ENCODE measurements at places on chromosomes 16 and 17.

- no peak for DNase-seq
Observed at GRCh38 chr17:61209525-61209924, 190.1 kb upstream of the TBX2 start.

DNA sequence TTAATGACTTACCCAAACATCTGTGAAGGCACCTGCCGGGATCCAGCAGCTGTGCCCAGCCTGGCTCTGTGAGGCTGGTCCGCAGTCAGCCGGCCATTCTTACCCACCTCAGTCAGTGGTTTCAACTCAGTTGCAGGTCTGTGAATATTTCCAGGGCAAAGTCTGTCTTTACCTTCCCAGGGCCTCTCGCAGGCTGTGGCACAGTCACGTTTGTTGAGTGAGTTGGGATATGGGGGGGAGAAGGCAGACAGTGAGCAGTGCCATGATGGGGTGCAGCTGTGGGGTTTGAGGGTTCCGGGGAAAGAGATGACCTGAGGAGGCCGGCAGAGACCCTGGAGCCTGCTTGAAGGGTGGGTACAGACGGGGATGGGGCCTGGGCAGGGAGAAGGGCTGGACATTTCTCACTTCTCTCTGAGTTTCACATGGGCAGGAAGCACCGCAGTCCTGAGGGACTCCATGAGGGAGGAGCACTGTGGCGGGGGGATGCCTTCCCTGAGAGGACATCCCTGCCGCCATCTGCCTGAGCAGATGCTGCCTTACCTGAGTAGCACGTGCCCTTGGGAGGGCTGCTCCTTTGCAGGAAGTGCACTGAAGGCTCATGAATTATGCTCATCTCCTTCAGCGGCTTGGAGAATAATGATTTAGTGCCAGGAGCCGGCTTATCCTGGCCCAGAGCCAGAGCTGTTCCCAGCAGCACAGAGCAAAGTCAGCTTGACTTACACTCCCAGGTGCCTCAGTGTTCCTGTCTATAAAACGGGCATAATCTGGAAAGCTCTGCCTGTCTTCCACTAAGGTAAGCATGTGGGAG lies 48.1 kb downstream of the KSR1 start:
- DNase-seq, result no peak

GRCh38 chr16:46937536-46937935 lies 35.9 kb downstream of the DNAJA2 start:
- no peak for DNase-seq

GRCh38 chr17:69961501-69962145 lies 113.4 kb upstream of the KCNJ16 start:
- DNase-seq, result no peak

GRCh38 chr16:10343124-10343760 lies 42.6 kb upstream of the ATF7IP2 start:
- no peak for DNase-seq

- peak; percentile 84 for DNase-seq
Observed at GRCh38 chr16:3879887-3880564, 487 bp downstream of the CREBBP start.

GRCh38 chr17:78418326-78419026 lies 40.0 kb downstream of the PGS1 start:
- no peak for DNase-seq

DNA sequence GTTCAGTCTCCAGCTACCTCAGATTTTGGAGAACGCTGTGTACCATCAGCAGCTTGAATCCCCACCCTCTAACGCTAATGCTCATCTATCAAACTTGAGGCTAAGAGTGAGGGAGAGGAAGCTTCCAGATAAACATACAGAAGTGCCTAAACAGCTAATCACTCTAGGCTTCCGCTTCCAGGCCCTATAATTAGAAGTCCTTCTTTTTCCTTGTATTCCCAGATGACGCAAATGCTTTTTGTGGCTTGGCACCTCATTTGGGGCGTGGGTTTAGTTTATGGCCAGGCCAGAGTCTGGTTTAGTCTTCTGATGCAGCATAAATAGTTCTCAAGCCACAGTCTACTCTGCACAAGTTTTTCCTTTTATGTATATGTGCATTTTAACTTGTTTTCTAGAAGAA lies 263.4 kb downstream of the BCAS3 start:
- peak; percentile 54 for DNase-seq

DNA sequence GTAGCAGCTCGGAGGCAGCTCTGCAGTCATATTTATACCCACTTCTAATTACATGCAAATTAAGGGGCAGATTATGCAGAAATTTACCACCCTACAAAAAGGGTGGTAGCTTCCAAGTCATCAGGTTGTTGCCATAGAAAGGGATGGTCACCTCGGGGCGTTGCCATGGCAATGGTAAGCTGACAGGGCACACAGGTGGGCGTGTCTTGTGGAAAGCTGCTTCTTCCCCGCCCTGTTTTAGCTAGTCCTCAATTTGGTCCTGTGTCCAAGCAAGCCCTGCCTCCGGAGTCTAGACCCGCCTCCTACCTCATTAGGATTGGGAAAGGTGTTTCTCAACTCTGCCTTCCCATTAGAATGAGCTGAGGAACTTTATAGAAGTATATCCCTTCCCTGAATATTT lies 98.7 kb downstream of the HS3ST2 start:
- no peak for DNase-seq

DNA sequence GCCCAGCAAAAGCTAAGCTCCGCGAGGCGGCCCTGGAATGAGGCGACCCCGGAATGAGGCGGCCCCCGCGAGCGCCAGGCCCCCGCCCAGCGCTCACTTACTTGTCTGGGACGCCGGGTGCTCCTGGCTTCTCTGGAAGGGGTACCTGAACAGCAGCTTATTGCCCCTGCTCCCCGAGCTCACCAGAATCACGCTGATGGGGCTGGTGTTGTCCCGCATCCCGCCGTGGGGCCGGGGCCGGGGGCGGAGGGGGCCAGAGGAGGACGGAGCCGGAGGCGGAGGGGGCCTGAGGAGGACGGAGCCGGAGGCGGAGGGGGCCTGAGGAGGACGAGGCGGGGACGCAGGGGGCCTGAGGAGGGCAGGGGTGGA lies 440 bp downstream of the NPRL3 start:
- peak; percentile 22 for DNase-seq

- DNase-seq, result no peak
Observed at GRCh38 chr16:86994651-86995171, 322.5 kb downstream of the C16orf95 start.

DNA sequence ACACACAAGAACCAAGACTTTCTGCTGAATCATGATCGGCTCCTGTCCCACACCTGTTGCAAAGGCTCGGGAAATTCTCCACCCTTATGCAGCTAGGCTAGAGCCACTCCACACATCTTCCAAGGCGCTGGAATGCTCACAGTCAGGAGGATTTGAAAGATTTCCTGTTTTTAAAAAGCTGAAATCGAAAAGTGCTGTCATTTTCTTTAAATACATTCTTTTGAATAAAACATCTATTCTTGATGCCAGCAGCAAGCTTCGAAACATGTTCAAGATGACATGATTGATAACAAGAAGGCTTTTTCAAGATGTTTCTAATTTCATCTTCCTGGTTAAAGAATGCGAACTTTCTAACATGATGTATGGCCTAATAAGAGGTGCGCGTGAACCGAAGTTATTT lies 219.7 kb upstream of the CDH5 start:
- DNase-seq, result no peak

DNA sequence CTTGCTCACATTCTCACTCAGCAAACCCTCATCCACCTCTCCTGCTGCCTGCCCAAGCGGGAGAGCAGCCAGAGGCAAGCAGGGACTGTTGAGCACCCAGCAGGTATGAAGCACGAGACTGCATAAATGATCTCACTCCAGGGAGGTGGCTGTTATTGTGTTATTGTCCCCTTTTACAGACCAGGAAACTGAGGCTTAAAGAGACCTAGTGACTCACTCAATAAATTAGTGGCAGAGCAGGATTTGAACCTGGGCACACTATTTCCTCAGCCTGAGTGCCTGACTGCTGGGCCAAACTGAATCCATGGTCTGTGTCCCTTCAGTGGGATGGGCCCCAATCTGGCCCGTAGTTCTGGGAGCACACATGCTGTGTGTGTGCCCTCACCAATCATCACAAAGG lies 12.3 kb upstream of the MAP2K3 start:
- no peak for DNase-seq

DNA sequence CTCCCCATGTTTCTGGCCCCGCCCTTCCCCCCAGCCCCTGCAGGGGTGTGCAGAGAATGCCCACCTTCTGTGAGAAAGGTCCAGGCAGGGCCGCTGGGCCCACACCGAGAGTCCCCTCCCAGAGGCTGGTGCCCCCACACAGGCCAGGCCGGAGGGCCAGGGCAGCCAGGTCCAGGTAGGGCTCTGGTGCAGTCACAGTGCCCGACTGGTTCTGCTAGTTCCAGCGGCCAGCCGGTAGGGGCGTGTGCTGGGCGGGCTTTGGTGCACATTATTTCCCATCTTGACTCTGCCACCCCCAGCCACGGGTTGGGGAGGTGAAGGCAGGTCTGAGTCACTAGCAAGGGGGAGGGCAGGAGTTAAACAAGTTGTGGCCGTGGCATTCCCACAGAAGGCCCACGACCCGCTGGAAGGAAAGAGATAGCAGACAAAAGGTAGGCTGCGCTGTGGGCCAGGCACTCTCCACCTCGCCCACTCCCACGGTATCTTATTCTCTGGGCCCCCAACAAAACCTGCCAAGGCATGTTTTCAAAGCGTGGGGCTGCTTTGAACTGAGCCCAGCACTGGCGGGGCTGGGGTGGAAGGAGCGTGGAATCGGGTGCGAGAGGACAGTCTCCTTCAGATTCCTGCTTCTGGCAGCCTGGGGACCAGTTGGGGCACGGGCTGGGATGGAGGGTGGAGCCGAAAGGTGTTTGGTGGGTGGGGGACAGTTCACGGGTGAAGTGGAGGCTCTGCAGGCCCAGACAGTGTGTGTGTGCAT lies 1.9 kb downstream of the EPN3 start:
- DNase-seq, result no peak

GRCh38 chr16:85126394-85126704 lies 14.1 kb upstream of the CIBAR2 start:
- no peak for DNase-seq

DNA sequence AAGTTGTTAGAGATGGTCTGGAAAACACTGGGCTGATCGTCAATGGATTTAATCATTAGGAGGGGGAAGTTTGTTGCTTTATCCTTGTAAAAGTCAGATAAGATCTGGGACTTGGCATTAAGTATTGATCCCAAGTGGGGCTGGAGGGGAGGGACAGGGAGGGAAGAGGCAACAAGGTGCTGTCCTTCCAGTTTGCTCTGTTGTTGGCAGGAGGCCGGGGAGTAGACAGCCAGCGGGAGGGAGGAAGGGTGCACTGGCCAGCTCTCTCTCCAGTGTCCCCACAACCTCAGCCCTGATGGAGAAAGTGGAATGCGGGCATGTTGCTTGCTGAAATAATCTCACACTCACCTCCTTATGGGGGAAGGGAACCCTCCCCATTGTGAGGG lies 210.2 kb downstream of the CCDC182 start:
- no peak for DNase-seq
